HS-27A (cell line): ENCODE measurements at places on chromosomes 2 and 18.

DNA sequence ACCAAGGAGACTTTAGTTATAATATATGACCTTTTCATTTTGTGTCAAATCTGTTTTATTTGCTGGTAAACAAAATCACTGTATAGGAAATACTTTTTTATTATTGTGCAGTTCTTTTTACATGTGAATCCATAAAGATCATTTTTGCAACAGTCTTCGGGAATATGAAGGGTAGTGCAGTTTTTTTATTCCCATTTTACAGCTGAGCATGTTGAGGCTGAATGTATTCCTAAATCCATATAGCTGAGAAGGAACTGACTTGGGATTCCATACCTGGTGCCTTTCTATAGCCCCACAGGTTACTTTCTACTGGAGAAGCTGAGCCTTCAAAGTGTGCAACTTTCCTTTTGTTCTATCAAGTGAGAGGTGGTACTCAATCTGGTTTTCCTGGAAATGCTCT, 29.6 kb downstream of the RHOB start:
- no peak for DNase-seq

- DNase-seq = no peak
Observed at GRCh38 chr2:102116630-102117471, 25.7 kb upstream of the IL1R1 start.

DNA sequence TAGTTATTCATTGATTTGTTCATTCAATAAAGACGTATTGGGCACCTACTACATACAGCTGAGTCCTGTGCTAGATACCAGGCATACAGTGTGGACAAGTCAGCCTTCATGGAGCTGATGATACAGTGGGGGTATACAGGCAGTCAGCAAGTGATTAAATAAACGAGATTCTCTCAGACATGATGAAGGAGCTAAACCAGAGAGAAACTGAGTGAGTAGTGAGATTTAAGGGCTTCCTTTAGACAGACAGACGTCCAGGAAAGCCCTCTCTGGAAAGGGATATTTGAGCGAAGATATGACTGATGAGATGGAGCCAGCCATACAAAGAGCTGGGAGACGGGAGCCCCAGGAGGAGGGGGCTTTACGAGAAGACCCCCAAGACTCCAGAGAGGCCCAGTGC, 122.6 kb upstream of the MYCN start:
- no peak for DNase-seq

DNA sequence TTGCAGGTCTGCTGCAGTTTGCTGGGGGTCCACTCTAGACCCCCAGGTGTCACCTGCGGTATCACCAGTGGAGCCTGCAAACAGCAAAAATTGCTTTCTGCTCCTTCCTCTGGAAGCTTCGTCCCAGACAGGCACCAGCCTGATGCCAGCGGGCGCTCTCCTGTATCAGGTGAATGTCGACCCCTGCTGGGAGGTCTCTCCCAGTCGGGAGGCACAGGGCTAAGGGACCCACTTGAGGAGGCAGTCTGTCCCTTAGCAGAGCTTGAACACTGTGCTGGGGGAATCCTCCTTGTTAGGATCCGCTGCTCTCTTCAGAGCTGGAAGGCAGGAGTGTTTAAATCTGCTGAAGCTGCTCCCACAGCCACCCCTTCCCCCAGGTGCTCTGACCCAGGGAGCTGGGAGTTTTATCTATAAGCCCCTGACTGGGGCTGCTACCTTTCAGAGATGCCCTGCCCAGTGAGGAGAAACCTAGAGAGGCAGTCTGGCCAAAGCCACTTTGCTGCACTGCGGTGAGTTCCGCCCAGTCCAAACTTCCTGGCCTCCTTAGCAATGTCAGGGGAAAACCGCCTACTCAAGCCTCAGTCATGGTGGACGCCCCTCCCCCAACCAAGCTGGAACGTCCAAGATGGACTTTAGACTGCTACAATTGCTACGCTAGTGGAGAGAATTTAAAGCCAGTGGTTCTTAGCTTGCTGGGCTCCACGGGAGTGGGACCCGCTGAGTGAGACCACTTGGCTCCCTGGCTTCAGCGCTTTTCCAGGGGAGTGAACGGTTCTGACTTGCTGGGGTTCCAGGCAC, 652.5 kb downstream of the KCNJ3 start:
- DNase-seq = no peak

DNA sequence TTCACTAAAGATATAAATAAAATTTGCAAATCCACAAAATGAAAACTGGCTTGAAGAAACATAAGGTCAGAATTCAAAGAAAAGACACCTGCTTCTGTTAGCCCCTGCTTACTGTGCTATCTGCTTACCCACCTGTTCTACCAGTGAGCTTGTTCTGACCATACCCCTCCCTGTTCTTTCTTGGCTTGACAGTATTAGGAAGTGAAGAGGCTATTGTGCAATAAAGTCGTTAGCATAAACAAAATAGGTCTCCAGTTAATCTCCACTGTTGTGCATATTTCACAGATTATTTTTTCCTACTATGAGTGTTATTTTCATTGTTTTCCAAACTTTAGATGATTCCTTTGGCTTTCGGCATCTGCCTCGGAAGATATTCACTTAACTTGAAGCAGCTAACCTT, 322.1 kb downstream of the CCDC85A start:
- no peak for DNase-seq

DNA sequence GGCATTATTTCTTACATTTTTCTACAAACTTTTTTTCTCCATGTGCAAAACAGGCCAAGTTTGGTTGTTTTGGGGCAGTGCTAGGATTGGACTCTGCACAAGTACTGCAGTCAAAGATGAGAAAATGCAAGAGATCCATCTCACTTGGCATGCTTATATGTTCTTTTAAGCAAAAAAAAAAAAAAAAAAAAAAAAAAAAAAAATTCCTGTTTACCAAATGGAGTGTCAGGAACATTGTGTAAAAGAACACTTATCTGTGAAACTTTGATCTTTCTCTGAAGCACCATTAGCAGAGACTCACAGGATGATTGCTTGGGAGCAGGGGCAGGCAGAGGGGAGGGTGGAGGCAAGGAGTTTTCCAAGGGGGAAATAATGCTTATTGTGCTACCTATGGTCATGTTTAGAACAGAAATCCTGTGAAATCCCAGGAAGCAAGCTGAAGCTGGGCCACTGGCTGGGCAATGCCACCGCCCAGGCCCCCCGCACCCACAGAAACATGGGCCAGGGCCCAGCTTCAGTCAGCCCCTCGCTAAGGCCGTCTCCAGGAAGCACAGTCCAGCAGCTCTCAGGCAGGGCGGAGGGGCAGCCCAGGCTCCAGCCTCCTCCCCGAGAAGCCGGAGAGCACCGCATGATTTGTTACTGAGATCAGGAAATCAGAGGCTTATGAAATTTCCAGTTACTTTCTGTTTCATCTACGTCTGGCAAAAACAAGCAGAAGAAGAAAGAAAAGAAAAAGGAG, 229.4 kb downstream of the ZNF516 start:
- no peak for DNase-seq

DNA sequence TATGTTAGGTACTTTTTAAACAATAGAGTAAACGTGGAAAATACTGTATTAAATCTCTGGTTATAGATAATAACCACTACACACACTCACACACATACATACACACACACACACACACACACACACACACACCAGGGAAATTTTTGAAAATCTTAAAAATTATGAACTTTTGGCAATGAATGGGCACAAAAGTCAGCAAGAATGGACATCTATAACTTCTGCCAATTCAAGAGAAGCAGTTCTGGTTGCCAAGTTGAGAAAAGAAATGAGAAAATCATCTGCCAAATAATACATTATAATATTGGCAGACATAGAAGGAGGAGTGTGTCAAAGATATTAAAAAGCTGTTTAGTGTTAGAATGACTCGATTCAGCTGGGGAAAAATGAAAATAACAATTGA, 42.9 kb upstream of the TMEM178A start:
- no peak for DNase-seq

DNA sequence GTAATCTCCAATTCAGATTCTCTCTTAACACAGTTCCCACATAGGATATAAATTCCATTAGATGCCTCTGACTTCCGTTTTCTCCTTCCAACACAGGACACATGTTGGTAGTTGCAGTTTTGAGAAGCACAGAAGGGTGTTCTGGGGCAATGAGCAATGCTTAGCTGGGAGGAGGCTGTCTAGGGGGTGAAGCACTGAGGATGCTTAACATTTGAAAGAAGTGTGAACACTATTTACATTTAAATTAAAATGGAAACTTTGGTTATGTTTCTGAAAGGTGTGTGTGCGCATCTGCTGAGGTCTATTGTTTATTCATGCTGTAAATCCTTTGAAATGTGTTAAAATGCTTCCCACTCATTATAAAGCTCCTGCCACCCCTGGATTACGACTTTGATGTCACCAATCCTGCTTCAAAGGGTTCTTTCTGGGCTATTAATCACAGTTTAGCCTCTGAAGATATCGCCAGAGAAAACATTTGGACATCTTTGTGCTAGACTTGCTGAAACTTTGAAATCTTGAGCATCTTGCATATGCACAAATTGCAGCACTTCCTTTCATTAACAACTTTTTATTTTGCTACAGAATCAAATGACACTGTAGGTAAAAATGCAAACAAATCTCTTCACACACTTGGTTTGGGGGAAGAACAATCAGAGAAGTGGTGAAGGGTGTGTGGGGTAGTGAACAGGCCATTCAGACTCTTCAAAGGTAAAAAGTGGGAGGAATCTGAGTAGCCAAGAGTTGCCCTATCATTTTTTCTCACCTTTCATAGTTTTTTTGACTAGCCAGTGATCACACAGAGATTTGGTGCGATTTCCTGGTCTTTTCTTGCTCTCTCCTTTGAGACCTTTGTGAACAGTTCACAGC, 258.4 kb downstream of the MYO3B start:
- no peak for DNase-seq

GRCh38 chr18:68972176-68972575, 174.3 kb downstream of the CCDC102B start:
- DNase-seq = no peak

DNA sequence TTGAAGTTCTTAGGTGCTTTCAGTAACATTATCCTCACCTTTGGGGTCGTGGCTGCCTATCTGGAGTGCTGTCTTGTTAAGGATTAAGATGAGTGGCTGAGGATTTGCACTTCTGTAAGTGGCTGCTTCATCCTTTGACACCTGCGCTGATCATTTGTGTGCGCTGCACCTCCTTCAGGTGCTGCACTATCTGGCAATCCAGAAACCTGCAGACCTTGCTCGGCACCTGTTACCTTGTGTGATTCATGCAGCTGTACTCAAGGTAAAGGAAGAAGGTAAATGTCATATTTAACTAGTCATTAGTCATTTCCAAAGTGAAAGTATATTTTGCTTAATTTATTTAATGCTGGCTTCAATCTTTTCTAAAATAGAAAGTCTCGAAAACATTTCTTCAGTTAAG, 110.3 kb downstream of the RAB3GAP1 start:
- no peak for DNase-seq

- DNase-seq = no peak
Observed at GRCh38 chr18:40357536-40357935, 1597.5 kb upstream of the PIK3C3 start.

DNA sequence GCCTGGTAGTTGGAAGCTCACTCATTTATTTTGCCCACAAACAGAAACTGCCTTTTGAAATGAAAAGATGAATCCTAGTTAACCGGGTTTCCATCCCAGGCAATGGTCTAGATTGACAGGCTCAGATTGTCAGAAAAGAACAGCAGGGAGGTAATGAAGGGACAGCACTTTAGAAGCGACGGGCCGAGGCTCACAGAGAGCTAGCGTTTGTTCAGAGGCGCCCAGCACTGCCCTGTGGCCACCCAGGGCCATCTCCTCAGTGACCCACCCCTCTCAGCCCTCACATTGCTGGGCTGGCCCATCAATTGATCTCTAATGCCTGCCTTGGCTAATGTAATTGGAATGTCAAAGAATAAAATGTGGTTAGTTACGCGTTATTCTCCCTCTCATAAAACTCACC, 304.8 kb downstream of the CDCA7 start:
- no peak for DNase-seq

- no peak for DNase-seq
Observed at GRCh38 chr2:133045787-133046186, 375.8 kb upstream of the LYPD1 start.

- DNase-seq = no peak
Observed at GRCh38 chr2:72233211-72233610, 85.5 kb upstream of the CYP26B1 start.

DNA sequence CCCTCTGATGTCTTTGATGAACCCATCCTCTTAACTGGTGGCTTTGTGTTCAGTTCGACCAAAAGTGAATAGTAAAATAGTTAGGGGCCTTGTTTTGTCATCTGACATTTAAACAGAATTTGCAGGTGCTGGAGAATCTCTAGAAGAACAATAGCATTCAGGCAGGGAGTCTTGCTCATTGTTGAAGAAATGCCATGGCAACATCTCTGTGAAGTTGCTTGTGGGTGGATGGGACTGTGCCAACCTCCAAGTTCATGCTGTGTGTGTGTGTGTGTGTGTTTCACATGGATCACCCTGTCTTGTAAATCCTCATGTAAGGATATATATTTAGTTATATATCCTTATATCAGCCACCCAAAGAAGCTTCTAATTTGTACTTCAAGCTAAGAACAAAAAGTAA, 66.7 kb downstream of the SKA1 start:
- no peak for DNase-seq

GRCh38 chr2:162232671-162233070, 10.6 kb downstream of the FAP start:
- DNase-seq = no peak

GRCh38 chr2:26455037-26455669, 22.8 kb downstream of the OTOF start:
- no peak for DNase-seq

GRCh38 chr2:217922101-217923006, 80.4 kb downstream of the TNS1 start:
- DNase-seq = no peak

- no peak for DNase-seq
Observed at GRCh38 chr18:78596794-78597345, 382.7 kb upstream of the SALL3 start.
